Spinal cord (tissue), 10 donors: ENCODE measurements at places on chromosomes 4 and X. TPM values are rescaled to one million over a fixed set of nuclear protein-coding genes. Genes with fewer than 3 reads are reported as not detected.

- no peak for DNase-seq
Observed at GRCh38 chr4:75722417-75722816, 2.0 kb upstream of the USO1 start.

GRCh38 chrX:17869580-17869979 is 8.5 kb upstream of the RAI2 start:
- no peak for DNase-seq

DNA sequence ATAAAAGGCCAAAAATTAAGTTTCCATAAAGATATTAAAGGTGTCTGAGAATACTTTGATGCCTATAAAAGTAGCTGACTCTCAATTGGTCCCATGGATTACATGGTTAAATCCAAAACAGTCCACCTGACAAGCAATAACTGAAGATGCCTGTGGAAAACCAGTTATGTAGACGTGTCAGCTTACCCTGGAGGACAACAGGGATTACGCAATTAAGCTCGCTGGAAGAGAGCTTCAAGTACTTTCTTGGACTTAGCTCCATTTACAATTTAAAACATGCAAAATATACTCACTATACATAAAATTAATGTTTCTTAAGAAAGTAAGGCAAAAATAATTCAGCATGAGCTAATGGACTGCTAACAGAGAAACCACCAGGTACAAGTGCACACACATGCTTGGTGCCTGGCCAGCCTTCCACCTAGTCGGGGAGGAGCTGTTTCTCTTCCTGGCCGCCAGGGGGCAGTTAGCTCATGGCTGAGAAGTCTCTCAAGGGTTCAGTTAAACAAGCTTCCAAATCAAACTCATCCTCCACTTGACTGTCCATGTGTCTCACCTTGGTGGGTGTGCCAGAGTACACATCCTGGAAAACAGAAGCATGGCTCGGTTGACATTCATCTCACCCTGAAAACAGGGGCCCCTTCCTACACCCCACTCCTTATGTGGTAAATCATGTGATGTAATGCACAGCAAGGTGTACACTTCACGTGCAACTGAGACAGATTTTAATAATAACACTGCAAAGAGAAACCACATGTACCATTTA is 9.2 kb upstream of the FAM53A start:
- DNase-seq = peak; percentile 83

DNA sequence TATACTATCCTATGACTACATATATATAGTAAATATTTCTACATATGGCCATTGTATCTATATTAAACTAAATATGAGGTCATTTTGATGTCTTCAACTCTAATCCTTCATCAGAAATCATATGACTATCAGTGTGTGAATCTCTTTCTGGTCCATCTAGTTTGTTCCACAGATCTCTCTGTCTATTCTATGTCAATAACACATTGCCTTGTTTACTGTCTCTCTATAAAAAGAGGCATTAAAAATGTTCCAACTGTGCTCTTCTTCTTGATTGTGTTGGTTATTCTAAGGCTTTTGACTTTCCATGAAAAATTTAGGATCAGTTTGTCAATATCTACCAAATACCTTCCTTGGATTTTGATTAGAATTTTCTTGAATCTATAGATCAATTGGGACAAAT is 338.3 kb upstream of the FSTL5 start:
- no peak for DNase-seq

GRCh38 chrX:136899221-136899620 is 18.7 kb upstream of the RBMX start:
- no peak for DNase-seq

- no peak for DNase-seq
Observed at GRCh38 chrX:135193740-135194139, 22.5 kb upstream of the CT55 start.

DNA sequence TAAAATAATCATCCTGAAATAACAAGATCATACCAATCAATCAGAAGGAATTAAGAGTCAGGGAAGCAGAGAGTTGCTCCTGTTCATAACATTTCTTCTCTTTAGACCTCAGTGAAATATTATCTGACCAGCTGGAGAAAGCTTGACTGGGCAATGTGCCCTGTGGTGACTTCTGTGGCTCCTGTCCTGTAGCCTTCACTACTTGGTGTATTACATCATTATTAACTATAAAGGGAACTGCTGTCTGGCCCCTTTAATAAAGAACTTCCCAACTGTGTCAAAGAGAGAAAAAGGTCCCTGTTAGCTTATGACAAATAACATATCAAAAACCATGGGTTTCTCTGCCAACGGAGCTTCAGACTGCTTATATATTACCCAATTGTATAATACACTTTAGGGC is 18.0 kb downstream of the OPHN1 start:
- DNase-seq = no peak

Gene PPEF2
- polyA plus RNA-seq = not detected

Gene SSX4B
- not detected for polyA plus RNA-seq

Gene P2RY4
- 0.16 TPM for polyA plus RNA-seq

DNA sequence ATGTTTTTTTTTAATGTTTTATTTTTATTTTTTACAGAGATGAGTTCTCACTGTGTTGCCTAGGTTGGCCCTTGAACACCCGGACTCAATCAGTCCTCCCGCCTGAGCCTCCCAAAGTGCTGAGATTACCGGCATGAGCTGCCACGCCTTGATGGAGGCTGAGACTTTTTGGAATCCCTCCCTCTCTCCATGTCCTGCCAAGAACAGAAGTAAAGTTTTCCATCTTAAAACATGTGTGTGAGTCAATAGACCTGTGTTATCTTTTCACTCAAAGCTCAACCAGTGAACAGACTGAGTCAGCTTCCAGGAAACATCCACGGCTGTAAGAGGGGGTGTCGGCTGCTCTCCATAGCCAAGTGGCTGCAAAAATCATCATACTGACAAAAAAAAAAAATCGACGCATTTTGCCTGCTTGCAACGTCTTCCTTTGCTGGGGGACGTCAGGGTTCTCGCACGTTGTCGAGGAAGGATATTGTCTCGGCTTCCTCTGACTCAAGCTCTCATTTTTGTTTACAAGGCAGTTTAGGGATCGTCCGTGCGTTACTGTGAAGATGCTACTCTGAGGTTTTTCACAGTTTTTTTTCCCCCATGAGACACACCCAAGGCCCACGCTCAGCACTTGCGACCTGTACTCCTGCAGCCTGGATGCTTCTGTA is 10.0 kb upstream of the ASMTL start:
- no peak for DNase-seq

DNA sequence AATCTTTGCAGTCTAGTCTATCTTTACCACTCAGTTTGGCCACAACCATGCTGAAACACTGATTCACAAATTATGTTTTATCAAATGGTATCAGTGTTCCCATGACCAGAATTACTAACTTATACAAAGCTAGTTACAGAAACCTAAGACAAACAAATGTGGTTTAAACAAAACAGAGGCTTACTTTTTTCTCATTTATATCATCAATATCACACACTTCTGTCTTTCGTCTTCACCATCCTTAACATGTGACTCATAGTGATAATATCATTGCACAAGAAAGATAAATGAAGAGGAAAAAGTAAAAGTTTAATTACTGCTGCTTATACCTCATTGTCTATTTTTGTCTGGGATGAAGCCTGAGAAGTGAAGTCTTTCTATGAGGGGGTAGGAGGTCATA is 406.6 kb downstream of the PCDH10 start:
- DNase-seq = no peak

GRCh38 chrX:110374559-110374958 is 15.9 kb downstream of the RTL9 start:
- DNase-seq = no peak

Gene SPATA18
- 9.5 TPM for polyA plus RNA-seq

Gene SSX2B
- polyA plus RNA-seq = not detected

GRCh38 chr4:74886484-74886883 is 46.4 kb upstream of the PARM1 start:
- DNase-seq = no peak

GRCh38 chr4:170030121-170030520 is 3.9 kb upstream of the MFAP3L start:
- no peak for DNase-seq

DNA sequence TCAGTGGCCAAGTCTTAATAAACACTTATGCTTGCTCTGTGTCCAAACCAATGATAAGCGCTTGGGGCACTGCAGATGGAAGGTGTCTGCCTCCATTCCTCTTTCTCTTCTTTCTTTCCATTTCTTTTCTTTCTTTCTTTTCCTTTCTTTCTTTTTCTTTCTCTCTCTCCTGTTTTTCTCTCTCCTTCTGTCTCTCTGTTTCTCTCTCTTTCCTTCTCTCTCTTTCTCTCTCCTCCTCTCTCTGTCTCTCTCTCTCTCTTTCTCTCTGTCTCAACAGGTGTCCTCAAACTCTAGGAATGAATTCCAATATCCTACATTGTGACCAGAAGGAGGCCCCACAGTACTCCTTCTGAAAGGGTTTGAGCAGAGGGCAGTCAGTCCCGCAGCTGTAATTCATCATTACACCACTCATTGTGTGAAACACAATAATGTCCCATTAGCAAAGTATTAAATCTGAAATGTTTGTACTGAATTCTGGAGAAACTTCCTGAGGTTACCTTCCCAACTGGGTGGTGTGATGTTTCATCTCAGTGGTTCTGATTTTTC is 66.5 kb upstream of the PAGE1 start:
- no peak for DNase-seq

DNA sequence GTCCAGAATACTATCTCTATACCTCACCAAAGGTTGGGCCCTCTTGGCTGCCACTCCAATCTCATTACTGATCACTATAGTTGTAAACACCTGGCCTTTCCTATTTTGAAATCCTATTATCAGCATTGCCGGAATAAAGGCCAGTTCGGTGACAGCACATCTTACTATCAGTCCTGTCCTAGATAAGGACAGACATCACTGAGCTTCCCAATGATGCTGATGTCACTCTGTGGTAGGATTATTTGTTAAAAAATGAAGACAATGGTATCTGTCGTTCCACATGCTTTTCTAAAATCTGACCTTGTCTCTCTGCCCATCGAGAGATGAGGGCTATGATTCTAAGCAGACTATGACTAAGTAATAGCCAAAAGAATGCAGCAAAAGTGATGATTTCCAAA is 260.4 kb downstream of the PDGFC start:
- DNase-seq = no peak
